Endothelial cell (in vitro differentiated cells): ENCODE measurements at places on chromosomes 16 and 17.

DNA sequence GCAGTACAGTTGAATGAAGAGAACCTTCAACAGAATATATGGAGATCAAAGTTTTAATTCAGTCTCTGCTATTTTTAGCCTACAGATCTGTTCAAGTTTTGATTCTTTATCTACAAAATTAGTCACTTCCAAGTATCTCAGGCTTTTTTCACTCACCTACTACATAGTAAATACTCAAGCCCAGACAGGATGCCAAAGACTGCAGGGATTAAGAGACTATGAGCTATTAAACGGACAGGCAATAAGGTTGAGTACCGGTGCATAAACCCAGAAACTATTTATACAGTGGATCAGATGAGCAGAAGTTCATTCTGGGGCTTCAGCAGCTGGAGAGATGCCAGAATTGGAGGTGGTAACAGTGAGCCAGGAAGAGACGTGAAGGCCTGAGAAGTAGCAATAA, 18.7 kb upstream of the OR3A1 start:
- DNase-seq = no peak

DNA sequence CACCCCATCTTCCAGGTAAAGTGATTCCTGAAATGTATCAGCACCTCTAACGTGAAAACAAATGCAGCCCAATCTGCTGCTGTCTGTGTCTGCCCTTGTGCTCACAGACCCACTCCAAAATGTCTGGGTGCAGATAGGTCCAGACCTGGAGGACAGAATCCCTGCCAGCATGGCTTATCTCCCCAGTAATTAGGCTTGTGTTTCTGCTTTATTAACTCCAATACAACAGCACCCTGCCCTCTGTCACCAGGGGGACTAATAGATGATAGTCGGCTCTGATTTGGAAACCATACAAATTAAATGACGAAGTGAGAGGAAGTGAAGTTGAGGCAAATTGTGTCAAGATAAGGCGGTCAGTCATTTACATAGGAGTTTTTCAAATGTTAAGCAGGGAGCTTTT, 608.3 kb upstream of the SALL1 start:
- DNase-seq = no peak

DNA sequence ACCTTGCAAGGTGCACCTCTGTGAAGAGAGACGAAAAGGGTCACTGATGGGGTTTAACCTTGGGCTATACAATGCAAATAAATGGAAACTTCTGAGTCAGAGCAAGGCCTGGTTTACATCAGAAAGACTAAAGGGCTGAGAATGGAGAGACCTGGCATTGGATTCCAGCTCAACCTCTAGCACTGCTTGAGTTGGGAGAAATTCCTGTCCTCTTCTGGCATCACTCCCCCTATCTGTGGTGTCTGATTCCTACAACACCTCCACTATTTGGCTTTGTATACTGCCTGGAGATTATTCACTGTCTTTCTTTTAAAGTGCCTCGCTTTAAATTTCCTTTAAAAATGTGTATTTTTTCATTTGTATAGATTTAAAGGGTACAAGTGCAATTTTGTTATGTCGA, 68.8 kb downstream of the GPR139 start:
- DNase-seq = no peak

DNA sequence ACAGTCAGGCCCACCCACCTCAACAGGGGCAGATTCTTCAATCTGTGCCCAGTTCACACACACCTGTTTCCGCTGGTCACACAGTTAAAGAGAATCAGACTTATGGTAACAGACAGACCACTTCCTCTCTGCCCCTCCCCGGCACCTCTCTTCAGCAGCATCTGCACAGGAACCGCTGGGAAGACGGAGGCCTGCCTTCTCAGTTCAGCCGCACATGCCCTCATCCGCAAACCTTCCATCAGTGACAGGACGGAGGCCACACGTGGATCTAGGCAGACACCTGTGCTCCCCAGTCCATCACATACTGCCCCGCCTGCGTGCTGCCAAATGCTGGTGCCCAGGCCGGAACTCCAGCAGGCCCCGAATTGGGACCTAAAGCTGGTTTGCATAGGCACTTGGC, 10.3 kb downstream of the PHB1 start:
- no peak for DNase-seq

GRCh38 chr16:54135361-54136275, 151.0 kb downstream of the IRX3 start:
- DNase-seq = no peak

DNA sequence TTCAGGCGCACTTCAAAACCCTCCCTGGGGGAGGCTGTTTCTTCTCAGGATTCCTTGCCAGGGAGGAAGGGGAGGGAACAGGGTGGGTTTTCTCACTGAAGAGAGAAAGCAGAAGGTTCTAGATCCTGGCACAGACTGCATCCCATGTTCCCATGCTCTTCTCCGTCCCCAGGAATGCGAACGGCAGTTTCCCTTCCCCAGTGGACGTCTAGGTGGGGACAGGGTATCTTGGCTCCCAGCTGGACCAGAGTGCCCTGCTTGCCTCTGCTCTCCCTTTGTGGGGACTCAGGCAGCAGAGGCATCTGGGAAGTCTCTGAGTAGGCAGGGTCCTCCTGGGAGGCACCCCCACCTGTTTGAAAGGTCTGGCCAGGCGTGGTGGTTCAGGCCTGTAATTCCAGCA, 3.0 kb upstream of the TCF25 start:
- DNase-seq = no peak

- no peak for DNase-seq
These were observed 41.5 kb upstream of the ABCC12 start for GRCh38 chr16:48197294-48197693.

- no peak for DNase-seq
These were observed 7.7 kb downstream of the USP6 start for GRCh38 chr17:5123343-5124124.

GRCh38 chr17:3959295-3959899, 4.8 kb downstream of the ATP2A3 start:
- no peak for DNase-seq

DNA sequence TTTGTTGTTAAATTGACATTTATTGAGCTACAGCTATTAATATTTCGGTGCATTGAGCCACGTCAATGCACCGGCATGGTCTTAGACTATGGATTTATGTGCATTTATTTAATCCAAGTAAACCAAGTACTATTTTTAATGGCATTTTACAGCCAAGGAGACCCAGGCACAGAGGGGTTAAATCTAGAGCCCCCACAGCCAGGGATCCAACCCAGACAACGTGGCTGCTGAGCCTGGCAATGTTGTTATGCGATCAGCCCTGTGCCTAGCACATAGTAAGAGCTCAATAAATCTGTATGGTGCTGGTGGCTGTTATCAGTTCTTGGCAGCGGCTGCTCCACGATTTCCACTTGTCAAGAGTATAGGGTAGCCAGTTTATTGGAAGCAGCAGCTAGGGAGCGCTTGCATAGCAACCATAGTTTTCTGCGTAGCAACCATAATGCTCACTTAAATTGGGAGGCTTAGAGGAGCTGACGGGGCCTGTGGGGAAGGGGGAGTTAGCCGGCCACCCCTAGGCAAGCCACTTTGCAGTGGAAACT, 541 bp upstream of the RBBP6 start:
- DNase-seq = no peak
